Activated CD4-positive, alpha-beta T cell treated with anti-CD3 and anti-CD28 coated beads, Interleukin-2, amount 10 ng/mL, durations not matched to agents 24 days and 14 days (primary cell): ENCODE measurements at places on chromosomes 3 and 15. TPM values are rescaled to one million over a fixed set of nuclear protein-coding genes. Genes with fewer than 3 reads are reported as not detected.

GRCh38 chr3:182793663-182794454 lies 555 bp downstream of the ATP11B start:
- DNase-seq = peak; percentile 85
- peak overlapping the region; percentile 96 for H3K27ac ChIP-seq
- peaks cover 19% of the 10 kb centered on the region for H3K36me3 ChIP-seq

SEMA3G gene
- 0.05 and 0.21 TPM in 2 replicates for total RNA-seq

CPEB1 gene
- total RNA-seq = 0.12 TPM in 1 of 2 replicates, not detected in the other

WDR73 gene
- 24.5 and 28.0 TPM in 2 replicates for total RNA-seq

IGSF10 gene
- total RNA-seq = not detected in 2 replicates

GP9 gene
- not detected in 2 replicates for total RNA-seq

MITF gene
- total RNA-seq = 0.16 and 0.52 TPM in 2 replicates

DNA sequence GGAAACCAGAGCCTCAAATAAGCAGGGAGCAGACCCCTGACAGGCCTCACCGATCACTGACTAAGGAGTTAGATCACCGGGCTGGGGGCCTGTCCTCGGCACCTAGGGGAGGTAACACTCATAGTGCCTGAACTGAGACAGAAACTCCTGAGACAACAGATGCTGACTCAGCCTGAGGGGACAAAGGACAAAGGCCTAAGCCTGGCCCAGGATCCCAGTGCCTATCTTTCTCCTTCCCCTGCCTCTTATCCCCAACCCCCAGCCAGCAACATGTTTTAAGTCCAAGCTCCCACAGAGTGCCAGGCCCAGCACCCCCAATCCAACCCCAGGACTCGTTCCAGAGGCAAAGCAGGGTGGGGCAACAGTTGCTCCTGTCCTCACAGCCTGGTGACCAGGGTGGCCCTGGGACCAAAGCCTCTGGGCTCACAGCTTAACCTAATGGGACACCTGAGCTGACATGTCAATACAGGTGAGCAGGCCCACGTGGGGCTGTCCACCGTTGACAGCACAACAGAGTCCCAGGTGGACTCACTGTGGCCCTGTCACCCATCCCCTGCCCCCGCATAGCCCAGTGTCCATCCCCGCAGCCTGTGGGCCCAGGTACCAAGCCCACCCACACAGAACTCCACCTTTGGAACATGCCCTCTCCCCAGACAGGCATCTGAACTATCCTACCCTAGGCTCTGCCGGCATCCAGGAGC lies 37.4 kb downstream of the ADCY5 start:
- no peak for DNase-seq
- no peak overlapping the region for H3K27ac ChIP-seq
- no peaks in the 10 kb centered on the region for H3K36me3 ChIP-seq

TMIE gene
- 0.19 TPM in 1 of 2 replicates, not detected in the other for total RNA-seq

GRCh38 chr3:98588065-98588464 lies 5.3 kb downstream of the CPOX start:
- H3K4me3 ChIP-seq = no peak overlapping the region
- no peak for DNase-seq
- no peaks in the 10 kb centered on the region for H3K27me3 ChIP-seq
- H3K4me1 ChIP-seq = peaks cover 44% of the 10 kb centered on the region

- no peaks in the 10 kb centered on the region for H3K36me3 ChIP-seq
- H3K4me3 ChIP-seq = no peak overlapping the region
- no peaks in the 10 kb centered on the region for H3K27me3 ChIP-seq
- no peaks in the 10 kb centered on the region for H3K4me1 ChIP-seq
- DNase-seq = no peak
- no peak overlapping the region for H3K27ac ChIP-seq
These were observed 552.9 kb downstream of the MECOM start for GRCh38 chr3:169110633-169111032.

ADAMTS9 gene
- total RNA-seq = not detected in 2 replicates

DNA sequence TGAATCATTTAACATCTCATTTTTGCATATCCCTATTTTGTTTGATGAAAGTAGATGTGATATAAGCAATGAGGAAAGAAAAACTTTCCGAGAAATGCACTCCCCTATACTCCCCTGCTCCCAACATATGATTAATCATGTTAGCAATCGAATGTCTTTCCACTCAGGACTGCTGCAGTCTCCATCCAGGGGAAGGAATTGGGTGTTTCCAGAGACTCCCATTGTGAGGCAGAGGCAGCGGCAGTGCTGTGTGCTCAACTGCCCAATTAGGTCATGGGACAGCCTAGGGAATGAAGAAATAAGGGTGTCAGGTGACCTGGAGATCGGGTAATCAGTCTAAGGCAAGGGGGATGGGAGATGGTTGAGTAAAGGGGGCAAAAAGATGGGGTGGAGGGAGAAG lies 268.6 kb upstream of the MEIS2 start:
- H3K27me3 ChIP-seq = no peaks in the 10 kb centered on the region
- H3K4me3 ChIP-seq = no peak overlapping the region
- H3K4me1 ChIP-seq = no peaks in the 10 kb centered on the region
- no peak for DNase-seq

DALRD3 gene
- total RNA-seq = 31.5 and 36.6 TPM in 2 replicates

DNA sequence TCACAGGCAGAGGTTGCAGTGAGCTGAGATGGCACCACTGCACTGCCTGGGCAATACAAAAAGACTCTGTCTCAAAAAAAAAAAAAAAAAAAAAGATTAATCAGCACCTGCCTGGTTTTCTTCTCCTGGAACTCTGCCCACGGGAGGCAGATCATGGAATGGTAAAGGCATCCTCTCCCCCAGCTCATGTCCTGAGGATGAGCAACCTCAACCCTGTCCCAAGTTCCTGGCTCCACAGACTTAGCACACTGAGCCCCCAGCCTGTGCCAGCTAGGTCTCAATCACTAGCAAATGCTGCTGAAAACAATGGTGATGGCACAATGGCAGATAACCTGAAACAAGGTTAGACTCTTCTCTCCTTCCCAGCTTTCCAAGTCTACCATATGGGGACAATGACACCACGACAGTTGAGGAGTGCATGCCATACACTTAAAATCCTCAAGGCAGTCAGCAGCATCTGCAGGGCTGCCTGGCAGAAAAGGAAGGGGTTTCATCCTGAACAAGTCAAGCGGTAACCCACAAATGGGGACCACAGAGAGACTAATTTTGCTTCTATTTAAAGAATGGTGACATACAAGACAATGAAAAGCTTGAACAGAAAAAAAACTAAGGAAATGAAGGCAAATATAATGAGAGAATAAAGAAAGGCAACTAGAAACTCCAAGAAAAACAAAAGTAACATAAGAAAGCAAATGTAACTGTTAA lies 4.8 kb downstream of the CLN6 start:
- no peaks in the 10 kb centered on the region for H3K27me3 ChIP-seq
- H3K27ac ChIP-seq = peak overlapping the region; percentile 30
- H3K4me3 ChIP-seq = peak overlapping the region; percentile 60
- peaks cover 24% of the 10 kb centered on the region for H3K36me3 ChIP-seq
- H3K4me1 ChIP-seq = peaks cover 34% of the 10 kb centered on the region

DNA sequence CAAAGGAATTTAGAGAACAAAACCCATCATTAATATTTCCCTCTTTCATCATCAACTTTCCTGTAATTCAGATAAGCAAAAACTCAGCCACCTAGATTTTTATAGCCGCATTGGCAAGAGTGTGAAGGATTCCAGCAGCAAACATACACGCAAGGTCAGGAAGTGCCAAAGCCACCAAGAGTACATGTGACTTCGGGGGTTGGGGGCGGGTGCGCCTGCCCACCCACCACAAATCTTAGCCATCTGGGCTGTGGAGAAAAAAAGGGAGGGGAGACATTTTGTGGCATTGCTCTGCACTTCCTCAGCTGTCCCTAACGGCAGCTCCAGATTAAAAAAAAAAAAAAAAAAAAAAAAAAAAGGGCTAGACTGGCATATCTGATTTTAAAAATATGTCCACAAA lies 148.4 kb downstream of the TNIK start:
- peak overlapping the region; percentile 38 for H3K4me3 ChIP-seq
- no peaks in the 10 kb centered on the region for H3K27me3 ChIP-seq
- peaks cover 20% of the 10 kb centered on the region for H3K4me1 ChIP-seq
- DNase-seq = no peak
- H3K36me3 ChIP-seq = peaks cover 11% of the 10 kb centered on the region

- DNase-seq = no peak
- H3K4me3 ChIP-seq = no peak overlapping the region
- H3K27me3 ChIP-seq = peaks cover 8% of the 10 kb centered on the region
- no peaks in the 10 kb centered on the region for H3K36me3 ChIP-seq
These were observed 35.8 kb downstream of the COL8A1 start for GRCh38 chr3:99674086-99674789.

GRCh38 chr15:51121118-51121517 lies 26.4 kb upstream of the TNFAIP8L3 start:
- H3K36me3 ChIP-seq = no peaks in the 10 kb centered on the region
- H3K4me3 ChIP-seq = no peak overlapping the region
- no peak overlapping the region for H3K27ac ChIP-seq
- peaks cover 16% of the 10 kb centered on the region for H3K27me3 ChIP-seq
- DNase-seq = no peak

DNA sequence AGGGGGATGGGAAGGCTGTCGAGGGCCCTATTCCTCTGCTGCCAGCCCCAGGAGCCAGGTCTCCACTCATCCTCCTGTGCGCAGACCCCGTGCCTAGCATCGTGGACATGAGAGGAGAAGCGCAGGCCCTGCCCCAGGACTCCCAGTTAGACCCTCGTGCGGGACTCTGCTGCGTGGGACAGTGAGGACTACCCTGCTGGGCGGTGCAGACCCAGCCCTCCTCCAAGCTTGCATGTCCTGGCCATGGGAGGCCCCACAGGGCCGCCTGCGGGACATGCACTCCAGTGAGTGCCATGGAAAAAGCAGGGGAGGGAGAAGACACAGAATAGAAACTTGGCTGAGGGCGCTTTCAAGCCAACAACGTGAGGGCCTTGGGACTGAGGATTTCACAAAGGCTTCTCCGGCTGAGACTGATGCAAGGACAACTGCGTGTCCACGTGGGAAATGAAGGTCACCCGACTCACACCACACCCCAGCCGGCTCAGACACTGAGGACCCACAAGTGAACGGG lies 62.6 kb upstream of the IQSEC1 start:
- H3K27me3 ChIP-seq = peaks cover 10% of the 10 kb centered on the region
- H3K4me3 ChIP-seq = no peak overlapping the region
- no peak for DNase-seq
- no peaks in the 10 kb centered on the region for H3K36me3 ChIP-seq
- H3K27ac ChIP-seq = no peak overlapping the region
- no peaks in the 10 kb centered on the region for H3K4me1 ChIP-seq

GPR15 gene
- total RNA-seq = 3.6 and 4.1 TPM in 2 replicates

- H3K27me3 ChIP-seq = no peaks in the 10 kb centered on the region
- no peaks in the 10 kb centered on the region for H3K36me3 ChIP-seq
- no peak overlapping the region for H3K4me3 ChIP-seq
- H3K4me1 ChIP-seq = no peaks in the 10 kb centered on the region
- no peak for DNase-seq
- H3K27ac ChIP-seq = no peak overlapping the region
These were observed 330.8 kb upstream of the AGTR1 start for GRCh38 chr3:148366743-148367410.

PRKCI gene
- 19.7 and 32.3 TPM in 2 replicates for total RNA-seq

DNA sequence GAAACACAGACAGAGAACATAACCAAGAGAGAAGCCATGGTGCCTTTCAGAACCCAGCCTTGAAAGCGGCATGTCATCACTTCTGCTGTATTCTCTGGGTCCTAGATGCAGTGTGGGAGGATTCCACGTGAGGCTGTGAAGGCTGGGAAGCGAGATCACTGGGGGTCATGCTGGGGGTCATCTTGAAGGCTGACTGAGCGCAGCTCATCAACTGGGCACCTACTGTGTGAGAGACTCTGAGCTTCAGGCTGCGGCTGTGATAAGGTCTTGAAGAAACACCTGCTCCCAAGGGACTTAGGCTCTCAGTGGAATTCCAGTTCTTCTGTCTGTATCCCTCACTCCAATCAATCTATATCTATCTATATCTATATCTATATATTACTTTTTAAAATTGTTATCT lies 91.8 kb upstream of the KLF13 start:
- peaks cover 17% of the 10 kb centered on the region for H3K4me1 ChIP-seq
- no peaks in the 10 kb centered on the region for H3K36me3 ChIP-seq
- no peak overlapping the region for H3K4me3 ChIP-seq
- DNase-seq = no peak

- DNase-seq = no peak
- H3K4me3 ChIP-seq = no peak overlapping the region
- no peak overlapping the region for H3K27ac ChIP-seq
- H3K36me3 ChIP-seq = no peaks in the 10 kb centered on the region
- H3K4me1 ChIP-seq = no peaks in the 10 kb centered on the region
These were observed 45.3 kb upstream of the SLCO2A1 start for GRCh38 chr3:134074790-134075567.

DNA sequence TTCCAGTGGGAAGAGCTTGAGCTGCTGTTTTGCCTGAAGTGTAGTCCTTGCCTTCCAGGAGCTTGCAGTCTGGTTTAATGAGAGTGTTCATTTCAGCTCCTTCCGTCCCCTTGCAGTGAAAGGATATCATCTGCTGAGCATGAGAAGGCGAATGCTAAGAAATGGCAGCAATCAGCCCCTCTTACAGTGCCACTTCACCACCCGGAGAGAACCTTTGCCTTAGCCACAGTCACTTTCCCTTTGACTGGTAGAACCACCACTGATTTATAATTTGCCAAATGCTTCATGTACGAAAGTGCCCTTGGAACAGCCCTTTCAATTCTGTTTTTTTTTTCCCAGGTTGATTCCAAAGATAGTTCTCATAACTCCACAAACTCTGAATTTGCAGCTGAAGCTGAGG lies 11.5 kb downstream of the TATDN2 start:
- peaks cover 54% of the 10 kb centered on the region for H3K4me1 ChIP-seq
- DNase-seq = no peak
- H3K27ac ChIP-seq = peak overlapping the region; percentile 35

- no peak overlapping the region for H3K4me3 ChIP-seq
- H3K36me3 ChIP-seq = no peaks in the 10 kb centered on the region
- H3K27me3 ChIP-seq = peaks cover 2% of the 10 kb centered on the region
- no peak for DNase-seq
- H3K27ac ChIP-seq = no peak overlapping the region
- no peaks in the 10 kb centered on the region for H3K4me1 ChIP-seq
These were observed 329.0 kb upstream of the AZI2 start for GRCh38 chr3:28677581-28677980.

GRM7 gene
- not detected in 2 replicates for total RNA-seq

- no peaks in the 10 kb centered on the region for H3K4me1 ChIP-seq
- H3K27me3 ChIP-seq = no peaks in the 10 kb centered on the region
- H3K36me3 ChIP-seq = peaks cover 6% of the 10 kb centered on the region
- H3K4me3 ChIP-seq = no peak overlapping the region
- no peak overlapping the region for H3K27ac ChIP-seq
- DNase-seq = no peak
These were observed 53.4 kb downstream of the USP13 start for GRCh38 chr3:179706233-179706632.
